Activated T-cell treated with anti-CD3 and anti-CD28 coated beads, Interleukin-2, amount 50 U/mL, for 24 hours (primary cell): ENCODE measurements at places on chromosomes 3 and 15.

DNA sequence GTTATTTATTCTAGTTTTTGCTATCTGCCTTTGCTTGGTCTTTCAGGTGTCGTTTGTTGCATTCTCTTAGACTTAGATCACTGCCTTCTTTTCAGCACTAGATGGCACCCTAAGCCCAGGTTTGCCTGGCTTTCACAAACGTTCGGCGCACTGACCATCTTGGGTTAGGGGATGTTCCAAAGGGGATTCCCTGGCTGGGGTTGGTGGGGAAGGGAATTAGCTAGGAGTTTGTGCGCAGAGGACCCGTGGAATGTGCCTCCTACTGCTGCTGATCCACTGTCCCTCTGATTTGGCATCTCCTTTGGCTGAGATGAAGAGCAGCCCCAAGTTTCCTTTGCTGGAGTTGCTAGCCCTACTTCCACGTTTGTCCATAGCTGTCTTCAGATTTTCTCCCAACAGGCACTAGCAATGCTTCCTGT lies 33.9 kb downstream of the PFN2 start:
- H3K4me3 ChIP-seq = no peak overlapping the region
- peak; percentile 43 for DNase-seq
- no peak overlapping the region for H3K27ac ChIP-seq
- peaks cover 63% of the 10 kb centered on the region for H3K36me3 ChIP-seq

DNA sequence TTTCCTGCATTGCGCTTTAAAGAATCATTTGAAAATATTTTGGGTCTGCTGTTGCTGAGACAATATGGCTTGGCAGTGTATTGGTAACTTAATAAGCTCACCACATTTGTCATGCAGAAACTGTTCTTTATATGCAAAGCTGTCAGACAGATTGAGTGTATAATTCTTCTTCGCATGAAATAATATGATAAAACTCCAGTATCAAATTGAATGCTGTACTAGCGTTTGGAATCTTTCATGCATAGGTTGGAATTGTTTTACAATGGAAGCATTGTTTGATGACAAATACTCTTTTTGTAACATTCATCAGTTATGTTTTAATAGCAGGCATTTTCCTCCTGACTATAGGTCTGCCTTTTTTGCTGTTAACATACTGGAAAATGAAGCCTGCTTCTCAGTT lies 53.8 kb downstream of the RBMS3 start:
- H3K4me3 ChIP-seq = no peak overlapping the region
- H3K36me3 ChIP-seq = no peaks in the 10 kb centered on the region
- H3K27ac ChIP-seq = no peak overlapping the region
- no peaks in the 10 kb centered on the region for H3K4me1 ChIP-seq
- H3K27me3 ChIP-seq = no peaks in the 10 kb centered on the region

GRCh38 chr3:189365609-189366564 lies 194.1 kb downstream of the TPRG1 start:
- H3K27me3 ChIP-seq = no peaks in the 10 kb centered on the region
- H3K4me1 ChIP-seq = peaks cover 4% of the 10 kb centered on the region
- no peak for DNase-seq
- H3K4me3 ChIP-seq = no peak overlapping the region
- no peak overlapping the region for H3K27ac ChIP-seq

GRCh38 chr3:109089265-109089664 lies 28.7 kb downstream of the MORC1 start:
- H3K4me3 ChIP-seq = no peak overlapping the region
- H3K4me1 ChIP-seq = peaks cover 6% of the 10 kb centered on the region
- H3K27me3 ChIP-seq = peaks cover 19% of the 10 kb centered on the region
- DNase-seq = no peak
- no peaks in the 10 kb centered on the region for H3K36me3 ChIP-seq

DNA sequence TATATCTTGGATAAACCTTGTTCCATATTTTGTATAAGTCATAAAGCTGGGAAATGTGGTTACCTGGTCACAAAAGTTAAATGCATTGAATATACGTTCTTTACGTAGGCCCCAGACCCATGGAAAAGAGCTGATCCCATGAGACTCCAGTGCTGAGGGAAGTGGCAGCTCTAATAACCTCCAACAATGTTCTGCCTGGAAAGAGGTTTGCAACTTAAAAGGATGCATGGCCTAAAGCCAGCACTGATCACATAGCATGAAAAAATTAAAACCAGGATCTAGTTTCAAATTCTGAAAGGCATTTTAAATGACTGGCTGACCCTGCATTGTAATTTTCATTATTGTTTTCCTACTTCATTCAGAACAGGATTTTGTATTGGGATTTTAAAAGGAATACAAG lies 27.9 kb upstream of the STRIT1 start:
- H3K36me3 ChIP-seq = no peaks in the 10 kb centered on the region
- H3K4me3 ChIP-seq = no peak overlapping the region
- DNase-seq = no peak
- no peaks in the 10 kb centered on the region for H3K27me3 ChIP-seq
- no peaks in the 10 kb centered on the region for H3K4me1 ChIP-seq
- no peak overlapping the region for H3K27ac ChIP-seq

GRCh38 chr15:63918901-63919348 lies 85.2 kb upstream of the HERC1 start:
- H3K4me3 ChIP-seq = no peak overlapping the region
- no peak overlapping the region for H3K27ac ChIP-seq
- no peaks in the 10 kb centered on the region for H3K27me3 ChIP-seq
- H3K36me3 ChIP-seq = no peaks in the 10 kb centered on the region
- DNase-seq = no peak

GRCh38 chr15:36994790-36995189 lies 105.6 kb downstream of the MEIS2 start:
- no peak overlapping the region for H3K27ac ChIP-seq
- H3K4me1 ChIP-seq = no peaks in the 10 kb centered on the region
- DNase-seq = no peak
- H3K4me3 ChIP-seq = no peak overlapping the region
- no peaks in the 10 kb centered on the region for H3K36me3 ChIP-seq
- H3K27me3 ChIP-seq = no peaks in the 10 kb centered on the region

DNA sequence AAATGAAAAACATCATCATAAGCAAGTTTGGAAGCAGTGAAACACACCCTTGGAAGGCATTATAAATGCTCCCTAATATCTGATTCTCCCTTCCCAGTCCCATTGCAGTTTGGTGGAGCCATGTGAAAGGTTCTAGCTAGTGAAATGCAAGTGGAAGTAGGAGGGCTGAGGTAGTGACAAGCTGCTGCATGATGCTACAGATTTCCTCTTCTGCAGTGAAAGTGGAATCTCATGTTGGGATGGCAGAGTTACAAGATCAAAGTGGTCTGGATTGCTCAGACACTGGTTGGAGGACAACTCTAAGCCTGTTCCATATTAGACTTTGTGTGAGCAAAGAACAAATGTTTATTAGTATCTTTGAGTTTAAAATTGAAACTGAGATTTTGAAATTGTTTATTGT lies 3.3 kb upstream of the PDCD6IP start:
- no peak overlapping the region for H3K4me3 ChIP-seq
- peaks cover 32% of the 10 kb centered on the region for H3K4me1 ChIP-seq
- H3K36me3 ChIP-seq = peaks cover 15% of the 10 kb centered on the region

DNA sequence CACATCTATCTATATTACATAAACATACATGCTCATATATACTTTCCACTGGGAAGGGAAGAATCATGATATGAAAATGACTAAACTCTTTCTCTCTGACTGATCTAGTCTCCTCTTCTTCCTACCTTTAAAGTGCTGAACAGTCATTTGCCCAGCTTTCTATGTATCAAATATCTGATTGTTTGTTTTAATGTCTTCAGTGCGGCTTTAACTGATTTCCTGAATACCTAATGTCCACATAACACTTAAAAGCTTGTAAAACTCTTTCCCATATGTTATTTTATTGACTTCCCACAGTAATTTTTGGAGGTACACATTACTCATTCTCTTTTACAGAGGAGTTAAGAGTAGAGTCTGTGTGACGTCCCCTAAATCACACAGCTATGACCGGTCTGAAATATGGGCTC lies 28.2 kb downstream of the CPOX start:
- peak overlapping the region; percentile 8 for H3K4me3 ChIP-seq
- H3K27ac ChIP-seq = peak overlapping the region; percentile 87
- peaks cover 2% of the 10 kb centered on the region for H3K36me3 ChIP-seq
- no peaks in the 10 kb centered on the region for H3K27me3 ChIP-seq
- H3K4me1 ChIP-seq = peaks cover 79% of the 10 kb centered on the region

DNA sequence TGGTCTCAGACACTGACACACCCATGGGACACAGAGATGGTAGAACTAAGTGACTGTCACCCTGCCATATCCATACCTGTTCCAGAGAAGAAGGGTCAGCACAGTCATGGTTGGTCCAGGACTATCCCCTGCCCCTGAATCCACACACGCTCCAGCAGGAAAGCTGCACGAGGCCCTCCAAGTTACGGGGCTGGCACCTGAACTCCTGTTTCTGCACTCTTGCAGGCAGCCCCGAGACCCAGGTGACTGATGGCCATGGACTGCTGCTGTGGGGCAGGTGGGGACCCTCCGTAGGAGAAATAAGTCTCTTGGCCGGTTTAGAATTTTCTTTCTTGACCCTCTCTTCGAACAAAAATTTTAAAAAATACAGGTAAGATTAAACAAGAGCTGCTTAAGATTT lies 30.6 kb downstream of the CHDH start:
- H3K4me1 ChIP-seq = peaks cover 2% of the 10 kb centered on the region
- H3K36me3 ChIP-seq = no peaks in the 10 kb centered on the region
- DNase-seq = no peak
- no peak overlapping the region for H3K27ac ChIP-seq

DNA sequence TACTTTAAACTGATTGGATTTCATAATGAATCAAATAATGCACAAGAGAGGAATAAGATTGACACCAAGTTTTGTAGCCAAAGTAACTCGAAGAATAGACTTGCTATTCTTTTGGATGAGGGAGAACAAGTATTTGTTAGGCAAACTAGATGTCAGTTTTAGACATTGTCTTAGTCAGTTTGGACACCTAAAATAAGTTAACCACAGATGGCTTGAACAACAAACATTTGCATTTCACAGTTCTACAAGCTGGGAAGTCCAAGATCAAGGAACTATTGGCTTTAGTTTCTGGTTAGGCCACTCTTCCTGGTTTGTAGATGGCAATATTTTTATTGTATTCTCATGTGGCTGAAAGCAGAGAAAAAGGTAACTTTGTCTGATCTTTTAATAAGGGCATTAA lies 61.3 kb upstream of the OSTN start:
- H3K36me3 ChIP-seq = no peaks in the 10 kb centered on the region
- no peak overlapping the region for H3K4me3 ChIP-seq
- no peak for DNase-seq
- H3K27me3 ChIP-seq = no peaks in the 10 kb centered on the region
- H3K27ac ChIP-seq = no peak overlapping the region

GRCh38 chr3:191030491-191030890 lies 168.0 kb upstream of the GMNC start:
- no peak overlapping the region for H3K4me3 ChIP-seq
- no peaks in the 10 kb centered on the region for H3K4me1 ChIP-seq
- no peaks in the 10 kb centered on the region for H3K27me3 ChIP-seq
- no peaks in the 10 kb centered on the region for H3K36me3 ChIP-seq
- DNase-seq = no peak

- no peaks in the 10 kb centered on the region for H3K36me3 ChIP-seq
- H3K27ac ChIP-seq = no peak overlapping the region
- H3K4me3 ChIP-seq = no peak overlapping the region
- no peak for DNase-seq
- peaks cover 12% of the 10 kb centered on the region for H3K4me1 ChIP-seq
Measured at GRCh38 chr3:30305021-30305420, 301.4 kb upstream of the TGFBR2 start.

- DNase-seq = no peak
- H3K27me3 ChIP-seq = no peaks in the 10 kb centered on the region
- no peak overlapping the region for H3K27ac ChIP-seq
- H3K36me3 ChIP-seq = peaks cover 26% of the 10 kb centered on the region
Measured at GRCh38 chr15:63299943-63300575, 22.7 kb downstream of the APH1B start.

- H3K36me3 ChIP-seq = no peaks in the 10 kb centered on the region
- H3K27me3 ChIP-seq = peaks cover 8% of the 10 kb centered on the region
- H3K27ac ChIP-seq = no peak within 1 kb of the TSS
- DNase-seq = no peak
Measured at GRCh38 chr3:160676547-160677303, at the start of gene ARL14. Gene ARL14 (plus strand): TSS chr3:160677160. CDS start chr3:160677347, 187 bp downstream.

DNA sequence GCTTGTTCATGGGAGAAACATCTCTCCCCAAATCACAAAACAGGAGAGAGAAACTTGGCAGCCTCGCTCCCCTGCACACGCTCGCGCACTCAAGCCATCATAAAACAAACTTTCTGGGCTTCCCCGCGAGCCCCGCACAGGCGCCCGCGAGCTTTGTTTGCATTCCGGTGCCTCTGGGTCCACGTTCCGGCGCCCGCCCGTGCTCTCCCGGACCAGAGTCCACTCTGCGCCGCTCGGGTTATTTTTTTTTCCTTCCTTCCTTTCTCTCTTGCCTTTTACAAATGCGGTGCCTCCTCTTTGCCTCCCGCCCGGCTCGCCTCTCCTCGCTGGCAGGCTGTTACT lies 363 bp downstream of the MAGI1 start:
- H3K4me3 ChIP-seq = peak overlapping the region; percentile 84
- peaks cover 24% of the 10 kb centered on the region for H3K4me1 ChIP-seq
- no peak for DNase-seq
- no peaks in the 10 kb centered on the region for H3K36me3 ChIP-seq
- peaks cover 88% of the 10 kb centered on the region for H3K27me3 ChIP-seq

DNA sequence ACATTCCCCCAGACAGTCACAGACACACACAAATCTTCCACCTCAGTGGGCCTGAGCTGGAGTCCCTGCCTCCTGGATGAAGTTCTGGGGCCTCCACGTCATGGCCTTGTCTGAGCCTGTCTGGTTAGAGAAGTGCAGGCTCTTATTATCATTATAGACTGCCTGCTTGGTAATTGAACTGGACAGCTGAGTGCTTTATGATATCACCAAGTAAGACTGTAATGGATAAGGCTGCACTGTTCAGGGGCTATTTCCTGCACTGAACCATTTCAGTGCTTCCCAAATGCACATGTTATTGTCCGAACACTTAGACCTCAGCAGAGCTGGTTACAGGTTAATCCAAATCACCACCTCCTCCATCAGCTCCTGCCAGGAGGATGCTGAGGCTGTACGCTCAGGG lies 8.7 kb upstream of the ST6GAL1 start:
- no peak for DNase-seq
- H3K4me3 ChIP-seq = no peak overlapping the region
- no peak overlapping the region for H3K27ac ChIP-seq
- no peaks in the 10 kb centered on the region for H3K36me3 ChIP-seq
- no peaks in the 10 kb centered on the region for H3K27me3 ChIP-seq

DNA sequence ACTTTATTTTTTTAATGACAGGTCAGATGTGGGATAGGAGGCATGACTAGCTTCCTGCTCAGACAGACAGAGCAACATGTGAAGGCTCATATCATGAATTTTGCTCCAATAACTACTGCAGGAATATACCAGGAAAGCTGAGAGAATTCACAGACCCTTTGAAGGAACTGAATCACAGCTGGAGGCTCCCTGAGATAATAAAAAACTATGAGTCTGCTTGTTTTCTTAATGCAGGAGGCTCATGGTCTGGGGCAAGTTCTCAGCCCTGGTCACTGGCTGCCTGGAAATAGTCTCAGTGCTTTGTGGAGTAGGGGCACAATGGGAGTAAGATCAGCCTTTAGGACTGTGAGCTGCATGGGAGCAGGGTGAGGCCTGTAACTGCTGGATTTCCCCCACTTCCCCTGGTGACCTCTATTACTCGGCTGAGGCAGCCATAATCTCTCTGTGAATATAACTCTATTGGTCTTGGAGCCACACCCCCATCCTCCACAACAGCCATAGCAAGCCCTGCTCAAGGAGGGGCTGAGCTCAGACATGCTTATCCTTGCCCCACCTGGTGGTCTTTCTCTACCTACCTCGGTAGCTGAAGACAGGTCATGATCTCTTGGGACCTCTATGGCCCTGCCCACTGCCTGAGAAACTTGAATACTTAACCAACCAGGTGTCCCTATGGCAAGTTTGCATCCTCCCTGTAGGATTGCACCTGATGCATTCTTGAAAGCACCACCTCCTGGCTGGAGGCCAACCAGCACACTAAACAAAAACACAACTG lies 281.6 kb upstream of the TMCO5A start:
- H3K4me1 ChIP-seq = no peaks in the 10 kb centered on the region
- H3K27me3 ChIP-seq = no peaks in the 10 kb centered on the region
- H3K27ac ChIP-seq = no peak overlapping the region
- H3K4me3 ChIP-seq = no peak overlapping the region
